Stimulated activated CD4-positive, alpha-beta T cell treated with anti-CD3 and anti-CD28 coated beads, Interleukin-4, amount 100 ng/mL, for 1 hour (primary cell): ENCODE measurements at places on chromosomes 1 and 21.

GRCh38 chr1:41345434-41346075, 15.7 kb upstream of the FOXO6 start:
- DNase-seq: no peak

GRCh38 chr1:217534566-217534965, 96.3 kb downstream of the GPATCH2 start:
- no peak for DNase-seq

DNA sequence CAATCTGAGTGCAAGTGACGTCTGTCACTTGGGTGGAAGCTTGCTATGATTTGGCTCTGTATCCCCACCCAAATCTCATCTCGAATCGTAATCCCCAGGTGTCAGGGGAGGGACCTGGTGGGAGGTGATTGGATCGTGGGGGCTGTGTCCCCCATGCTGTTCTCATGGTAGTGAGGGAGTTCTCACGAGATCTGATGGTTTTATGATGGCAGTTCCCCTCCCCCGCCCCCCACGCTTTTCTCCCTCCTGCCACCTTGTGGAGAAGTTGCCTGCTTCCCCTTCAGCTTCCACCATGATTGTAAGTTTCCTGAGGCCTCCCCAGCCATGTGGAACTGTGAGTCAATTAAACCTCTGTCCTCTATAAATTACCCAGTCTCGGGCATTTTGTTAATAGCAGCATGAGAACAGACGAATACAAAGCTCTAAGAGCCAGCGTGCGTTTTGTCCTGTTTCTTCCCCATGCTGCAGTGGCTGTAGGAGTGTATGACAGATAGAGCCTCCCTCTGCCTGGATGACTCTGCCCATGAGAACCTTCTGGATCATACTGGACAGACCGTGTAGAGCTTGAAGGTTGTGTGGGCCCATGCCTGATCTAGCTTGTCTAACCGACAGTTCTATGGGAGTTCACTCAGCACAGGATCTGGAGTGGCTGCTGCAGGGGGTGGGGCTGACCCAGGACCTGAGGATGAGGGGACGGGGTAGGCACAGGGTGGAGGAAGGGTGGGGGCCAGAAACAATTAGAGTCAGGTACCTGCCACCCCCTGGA, 139.7 kb upstream of the ERRFI1 start:
- no peak for DNase-seq

GRCh38 chr1:187001198-187001889, 172.6 kb downstream of the PLA2G4A start:
- DNase-seq: no peak

DNA sequence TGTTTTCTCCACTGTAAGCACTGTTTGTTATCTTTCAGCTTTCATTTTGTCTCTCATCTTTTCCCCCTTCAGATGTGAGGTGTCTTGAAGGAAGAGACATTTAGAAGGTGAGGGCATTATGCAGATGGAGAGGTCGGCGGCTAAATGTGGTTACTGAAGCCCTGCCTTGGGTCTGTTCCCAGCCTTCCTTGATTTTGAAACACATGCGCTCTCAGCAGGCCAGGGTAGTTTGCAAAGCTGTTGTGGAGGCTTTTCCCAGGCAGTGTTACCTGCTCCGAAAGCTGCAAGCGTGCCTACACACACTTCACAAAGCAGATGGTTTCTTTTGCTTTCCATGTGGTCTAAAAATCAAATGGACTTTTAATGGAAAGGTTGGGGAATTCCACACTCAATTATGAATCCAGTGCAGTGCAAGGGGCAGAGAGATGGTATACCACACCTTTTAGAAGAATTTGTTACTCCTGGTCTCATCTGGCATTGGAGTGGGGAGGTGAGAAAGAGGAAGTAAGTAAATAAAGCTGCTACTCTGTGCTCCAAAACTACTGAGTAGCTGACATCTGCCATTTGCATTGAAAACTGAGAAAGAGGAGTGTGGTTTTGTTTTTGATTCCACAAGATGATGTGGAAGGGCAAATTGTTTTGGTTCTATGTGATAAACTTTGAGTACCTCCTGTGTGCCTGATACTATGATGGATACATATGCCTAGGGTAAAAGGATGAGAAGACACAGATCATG, 91.9 kb downstream of the NFIA start:
- DNase-seq: no peak

GRCh38 chr1:84247425-84248220, 53.9 kb upstream of the SAMD13 start:
- DNase-seq: no peak

DNA sequence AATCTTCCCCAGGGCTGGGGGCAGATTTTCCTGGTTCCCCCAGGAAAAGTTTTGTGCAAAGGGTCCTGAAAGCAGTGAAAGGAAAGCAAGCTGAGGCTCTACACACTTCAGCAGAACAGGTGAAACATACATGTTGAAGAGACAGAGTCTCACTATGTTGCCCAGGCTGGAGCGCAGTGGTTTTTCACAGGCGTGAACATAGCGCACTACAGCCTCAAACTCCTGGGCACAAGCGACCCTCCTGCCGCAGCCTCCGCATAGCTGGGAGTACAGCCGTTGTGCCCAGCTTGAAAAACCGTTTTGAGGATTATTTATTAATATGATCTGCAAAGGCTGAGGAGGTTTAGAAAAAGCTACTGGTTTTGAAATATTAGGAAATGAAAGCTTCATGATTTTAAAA, 11.8 kb downstream of the PRDM15 start:
- DNase-seq: no peak

DNA sequence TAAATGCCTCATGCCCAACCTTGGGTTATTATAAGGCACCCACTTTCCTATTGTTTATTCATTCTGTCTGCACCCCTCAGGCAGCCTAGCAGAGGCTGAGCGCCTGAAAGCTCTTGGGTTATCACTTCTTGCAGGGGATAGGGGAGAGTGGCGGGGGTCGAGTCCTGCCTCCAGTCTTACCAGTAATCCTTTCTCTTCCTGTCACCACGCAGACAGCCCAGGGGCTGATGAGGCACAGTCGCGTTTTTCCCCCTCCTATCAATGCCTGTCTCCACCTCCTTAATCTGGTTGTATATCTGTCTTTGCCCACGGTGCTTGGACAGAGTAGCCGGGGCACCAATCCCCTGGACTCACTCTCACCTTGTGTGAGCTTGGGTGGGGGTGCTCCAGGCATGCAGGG, 733.1 kb downstream of the MATN1 start:
- no peak for DNase-seq

DNA sequence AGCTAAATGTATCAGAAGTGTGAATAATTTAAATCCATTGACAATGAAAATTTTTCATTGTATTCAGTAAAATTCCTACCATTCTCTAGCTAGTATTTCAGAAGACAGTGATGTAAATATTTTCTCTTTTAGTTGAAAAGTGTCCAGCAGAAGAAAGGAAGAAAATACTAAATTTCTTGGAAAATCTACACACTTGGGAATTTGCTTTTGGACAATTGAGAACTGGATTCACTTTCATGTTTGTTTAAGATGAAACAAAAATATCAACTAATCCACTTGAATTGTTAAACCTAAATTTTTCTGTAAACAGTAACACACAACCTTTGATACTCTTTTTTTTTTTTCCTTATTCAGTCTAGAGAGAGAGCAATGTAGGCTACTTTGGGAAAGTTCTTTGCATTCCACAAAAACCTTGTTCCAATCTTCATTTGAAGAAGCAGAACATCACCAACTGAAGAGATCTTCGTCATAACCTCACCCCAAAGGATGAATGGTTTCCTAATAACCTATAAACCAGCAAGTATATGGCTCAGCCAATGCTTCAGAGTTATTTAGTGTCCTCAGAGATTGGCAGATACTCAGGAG, 155.1 kb upstream of the GORAB start:
- DNase-seq: no peak

DNA sequence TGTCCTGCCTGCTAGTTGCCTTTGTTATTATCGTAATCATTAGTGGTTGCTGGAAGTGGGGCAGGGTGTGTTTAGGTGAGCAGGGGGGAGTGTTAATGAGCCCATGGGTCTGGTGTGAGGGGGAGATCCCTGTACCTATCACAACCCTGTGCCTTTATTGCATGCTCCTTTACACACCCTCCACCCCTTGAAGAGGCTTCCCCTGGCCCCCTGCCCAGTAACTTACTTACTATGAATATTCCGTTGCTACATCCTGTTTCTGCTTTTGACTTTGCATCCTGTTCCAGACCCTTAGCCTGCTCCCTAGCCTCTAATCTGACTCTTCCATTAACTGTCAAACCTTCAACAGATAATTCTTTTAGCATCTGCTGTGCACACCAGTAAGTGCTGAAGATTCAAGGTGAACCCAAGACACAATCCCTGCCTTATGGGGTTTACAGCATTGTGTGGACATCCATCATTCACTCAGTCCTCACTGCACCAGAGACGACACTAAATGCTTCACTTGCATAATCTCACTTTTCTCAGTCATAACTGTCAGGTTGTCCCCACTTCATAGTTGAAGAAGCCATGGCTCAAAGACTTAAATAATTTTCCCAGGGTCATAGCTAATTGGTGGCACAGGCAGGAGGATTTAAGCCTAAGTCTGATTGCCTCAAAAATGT, 47.9 kb downstream of the CDC7 start:
- no peak for DNase-seq

DNA sequence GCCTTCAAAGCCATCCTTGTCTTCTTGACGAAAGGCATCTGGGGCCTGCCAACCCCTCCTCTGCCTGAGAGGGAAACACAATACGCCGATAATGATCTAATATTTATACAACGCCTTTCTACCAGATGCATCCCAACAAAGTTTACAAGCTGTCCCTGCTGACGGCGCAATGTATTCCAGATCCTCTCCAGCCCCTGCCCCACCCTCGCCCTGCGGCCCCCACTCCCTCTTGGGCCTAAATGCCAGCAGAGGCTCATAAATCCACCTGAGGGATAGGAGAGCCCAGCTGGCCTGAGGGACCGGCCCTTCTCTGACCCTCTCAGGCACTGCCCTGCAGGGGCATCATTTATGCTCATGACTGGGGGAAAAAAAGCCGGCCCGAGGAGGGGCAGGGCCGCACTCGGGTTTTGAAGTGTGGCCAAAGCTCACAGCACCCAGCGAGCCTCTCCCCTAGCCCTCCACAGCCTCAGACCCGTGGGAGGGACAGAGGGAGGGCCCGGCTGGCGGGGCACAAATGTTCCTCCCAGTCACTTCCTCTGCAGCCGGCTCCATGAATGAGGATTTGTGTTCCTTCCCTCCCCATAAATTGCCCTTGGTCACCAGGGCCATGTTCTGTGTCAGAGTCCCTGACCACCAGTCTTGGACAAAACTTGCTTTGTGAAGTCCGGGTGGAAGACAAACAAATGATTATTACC, 140.3 kb downstream of the FOXD2 start:
- DNase-seq: no peak

- DNase-seq: no peak
Measured at GRCh38 chr1:116679091-116679827, 11.7 kb upstream of the IGSF3 start.

GRCh38 chr21:45552696-45553391, 10.6 kb upstream of the SLC19A1 start:
- no peak for DNase-seq

DNA sequence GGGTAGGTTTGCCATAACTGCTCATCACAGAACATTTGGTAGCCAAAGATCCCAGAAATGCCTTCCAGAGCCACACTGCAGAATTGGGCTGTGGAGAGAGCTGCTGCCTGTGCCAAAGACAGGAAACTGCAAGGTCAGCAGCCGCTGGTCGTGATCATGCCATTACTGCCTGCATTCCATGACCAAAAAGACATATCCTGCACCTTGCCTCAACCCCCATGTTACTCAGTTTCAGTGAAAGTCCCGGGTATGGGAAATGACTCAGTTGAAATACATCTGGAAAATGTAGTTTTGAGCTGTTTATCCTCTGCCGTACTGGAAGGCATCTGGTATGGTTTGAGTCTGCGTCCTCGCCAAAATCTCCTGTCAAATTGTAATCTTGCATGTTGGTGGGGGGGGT, 161.7 kb downstream of the FCRL5 start:
- no peak for DNase-seq

DNA sequence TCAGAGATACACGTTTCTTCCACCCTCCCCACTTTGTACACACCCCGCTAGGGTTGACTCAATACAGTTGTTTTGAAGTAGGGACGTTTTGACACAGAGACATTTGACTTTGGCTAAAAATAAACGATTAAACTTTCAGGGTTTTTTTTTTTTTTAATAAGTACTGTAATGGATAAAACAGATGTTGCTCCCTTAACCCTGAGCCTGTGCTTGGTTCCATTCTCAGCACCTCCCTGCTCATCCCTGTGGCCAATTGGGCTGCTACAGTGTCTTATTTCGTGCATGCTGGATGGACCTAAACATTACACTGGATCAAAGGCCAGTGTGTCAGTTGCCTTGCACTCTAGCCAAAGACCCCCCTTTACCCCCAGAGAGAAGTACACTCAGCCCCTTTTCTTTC, 16.9 kb downstream of the GRHL3 start:
- DNase-seq: no peak

GRCh38 chr1:17579951-17580939, 40.7 kb downstream of the ARHGEF10L start:
- DNase-seq: no peak

GRCh38 chr1:208551024-208551423, 306.8 kb upstream of the PLXNA2 start:
- DNase-seq: no peak

GRCh38 chr1:89728381-89728780, 92.5 kb upstream of the LRRC8D start:
- no peak for DNase-seq

GRCh38 chr21:33924766-33925100, 9.1 kb upstream of the ATP5PO start:
- no peak for DNase-seq

GRCh38 chr1:114482585-114482984, 28.4 kb downstream of the TRIM33 start:
- DNase-seq: no peak

- DNase-seq: no peak
Measured at GRCh38 chr1:206672844-206673758, 11.6 kb upstream of the MAPKAPK2 start.

DNA sequence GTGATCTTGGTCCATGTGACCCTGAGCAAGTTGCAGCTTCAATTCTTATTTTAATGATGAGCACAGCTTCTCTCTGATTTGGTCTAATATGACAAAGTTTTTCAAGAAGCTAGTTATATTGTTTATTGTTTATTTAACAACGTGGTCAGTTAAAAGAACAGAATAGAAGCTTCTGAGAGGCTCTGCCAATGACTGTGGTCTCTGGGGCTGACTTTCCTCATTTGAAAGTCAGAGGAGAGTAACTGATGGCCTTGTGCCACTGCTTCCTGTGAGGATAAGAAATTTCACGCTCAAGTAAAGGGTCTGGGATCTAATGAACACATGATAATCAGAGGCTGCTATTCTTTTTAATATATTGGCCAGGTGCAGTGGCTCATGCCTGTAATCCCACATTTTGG, 7.3 kb downstream of the HHIPL2 start:
- DNase-seq: no peak

- no peak for DNase-seq
Measured at GRCh38 chr1:7127322-7128075, 342.2 kb downstream of the CAMTA1 start.

GRCh38 chr1:232020352-232020751, 393.8 kb downstream of the DISC1 start:
- DNase-seq: no peak
